DMS79 (cell line): ENCODE measurements at places on chromosomes 3 and 15.

GRCh38 chr3:78725703-78726246 lies 1042.0 kb downstream of the ROBO1 start:
- DNase-seq, result no peak

GRCh38 chr3:195807681-195808121 lies 4.0 kb downstream of the MUC4 start:
- peak; percentile 86 for DNase-seq

DNA sequence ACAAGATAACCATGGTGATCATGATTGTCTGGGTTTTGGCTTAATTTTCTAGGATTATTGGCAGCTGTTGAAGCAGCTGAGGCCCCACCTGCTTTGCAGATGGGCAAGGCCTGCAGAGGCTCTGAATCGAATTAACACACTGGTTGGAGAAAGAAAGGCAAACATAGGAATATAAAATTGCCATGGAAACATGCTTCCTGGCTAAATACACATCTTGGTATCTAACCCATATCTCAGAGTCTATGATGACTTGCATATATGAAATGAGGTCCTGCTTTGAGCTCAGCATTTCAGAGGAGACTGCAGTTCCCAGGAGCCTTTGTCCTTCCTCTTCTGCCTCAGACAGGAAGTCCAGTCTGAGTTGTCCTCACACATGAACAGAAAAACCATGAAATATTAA lies 24.3 kb upstream of the SV2B start:
- no peak for DNase-seq

DNA sequence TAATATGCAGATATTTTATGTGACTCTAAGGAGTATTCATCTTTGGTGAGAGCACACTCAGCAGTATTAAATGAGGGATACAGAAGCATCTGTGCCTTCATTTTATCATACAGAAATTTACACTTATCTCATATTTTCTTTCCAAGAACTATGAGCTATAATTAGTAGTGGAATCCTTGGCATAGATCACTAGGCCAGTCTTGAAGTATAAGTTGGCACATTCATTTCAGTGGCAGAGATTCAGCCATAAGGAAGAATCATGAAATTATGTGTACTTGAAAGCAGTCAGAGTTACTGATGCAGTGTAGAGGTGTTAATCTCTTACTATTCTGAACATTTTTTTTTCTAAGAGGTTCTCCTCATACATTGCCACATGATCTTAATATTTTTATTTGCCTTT lies 393.6 kb upstream of the GOLIM4 start:
- no peak for DNase-seq

- no peak for DNase-seq
Measured at GRCh38 chr3:145197821-145198220, 963.2 kb downstream of the PLOD2 start.

DNA sequence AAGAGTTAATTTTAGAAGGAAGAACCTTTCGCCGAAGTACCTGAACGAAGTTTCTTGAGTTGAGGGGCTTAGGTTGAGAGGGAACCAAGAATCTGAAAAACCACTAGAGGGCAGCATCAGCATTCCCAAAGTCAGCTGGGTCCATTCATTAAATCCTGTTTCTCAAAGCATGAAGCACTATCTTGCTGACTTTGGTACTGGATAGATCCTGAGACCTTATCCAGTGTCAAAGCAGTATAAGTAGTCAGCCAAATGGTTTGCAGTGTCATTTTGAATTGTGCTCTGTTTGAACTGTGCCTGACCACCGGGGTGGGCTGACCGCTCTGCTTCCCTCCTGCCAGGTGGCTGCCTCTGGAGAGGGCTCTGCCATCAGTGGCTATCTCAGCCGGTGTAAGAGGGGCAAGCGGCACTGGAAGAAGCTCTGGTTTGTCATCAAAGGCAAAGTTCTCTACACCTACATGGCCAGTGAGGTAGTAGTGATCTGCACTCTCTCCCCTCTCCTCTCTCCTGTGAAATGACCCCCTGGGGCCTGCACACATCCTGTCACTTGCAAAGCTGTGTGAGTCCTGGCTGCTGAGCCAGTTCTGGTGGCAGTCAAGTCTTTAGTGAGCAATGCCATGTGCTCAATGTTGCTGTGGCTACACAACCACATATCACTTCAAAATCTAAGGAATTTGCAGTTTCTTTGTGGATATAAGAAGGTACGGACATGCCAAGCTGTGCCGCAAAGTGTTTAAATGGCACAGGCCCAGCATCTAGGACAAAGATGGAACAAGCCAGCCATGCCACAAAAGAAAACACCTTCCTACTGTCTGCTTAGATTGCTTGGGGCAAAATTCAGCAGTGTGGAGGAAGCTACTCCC lies 21.4 kb upstream of the NR2C2 start:
- peak; percentile 1 for DNase-seq
